ENCODE measurements at places on chromosomes 12 and 14.
A peak's percentile ranks its signal among the peaks of the same experiment; 100 is the strongest.

DNA sequence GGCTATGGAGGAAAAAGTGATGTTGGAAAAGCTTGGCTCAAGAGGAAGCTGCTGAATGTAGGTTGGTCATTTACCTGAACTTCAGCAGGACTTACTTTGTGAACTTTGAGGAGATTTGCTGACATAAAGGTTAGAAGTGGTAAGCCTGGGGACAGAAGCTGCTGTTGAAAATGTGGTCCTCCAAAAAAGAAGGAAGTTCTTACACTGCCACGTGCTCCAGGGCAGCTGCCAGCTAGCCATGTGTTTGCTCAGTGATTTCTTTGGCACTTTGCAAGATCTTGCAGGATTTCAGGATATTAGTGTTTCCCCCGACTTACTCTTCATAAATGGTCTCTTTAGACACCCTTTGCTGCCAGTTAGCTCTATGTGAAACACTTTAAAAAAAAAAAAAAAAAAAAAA lies 14.8 kb upstream of the DYRK2 start:
- no peak for DNase-seq

- DNase-seq: no peak
Measured at GRCh38 chr12:46439793-46440511, 67.4 kb upstream of the SLC38A2 start.

GRCh38 chr12:129827102-129827865 lies 76.5 kb downstream of the TMEM132D start:
- DNase-seq: no peak

DNA sequence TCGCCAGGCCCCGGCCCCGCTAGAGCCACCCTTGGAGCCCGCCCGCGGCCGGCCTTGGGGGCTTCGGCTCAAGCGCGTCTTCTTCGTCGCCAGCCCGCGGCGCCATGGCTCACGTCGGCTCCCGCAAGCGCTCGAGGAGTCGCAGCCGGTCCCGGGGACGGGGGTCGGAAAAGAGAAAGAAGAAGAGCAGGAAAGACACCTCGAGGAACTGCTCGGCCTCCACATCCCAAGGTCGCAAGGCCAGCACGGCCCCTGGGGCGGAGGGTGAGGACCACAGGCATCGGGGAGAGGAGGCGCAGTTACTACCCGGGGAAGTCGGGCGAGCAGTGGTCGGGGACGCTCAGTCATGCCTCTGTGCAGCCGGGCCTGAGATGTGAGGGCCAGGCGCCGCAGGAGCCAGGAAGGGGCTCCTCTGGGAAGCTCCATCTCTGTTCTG lies 573 bp downstream of the ARL6IP4 start:
- no peak for DNase-seq

GRCh38 chr12:71626098-71626497 lies 37.5 kb downstream of the ZFC3H1 start:
- DNase-seq: no peak

DNA sequence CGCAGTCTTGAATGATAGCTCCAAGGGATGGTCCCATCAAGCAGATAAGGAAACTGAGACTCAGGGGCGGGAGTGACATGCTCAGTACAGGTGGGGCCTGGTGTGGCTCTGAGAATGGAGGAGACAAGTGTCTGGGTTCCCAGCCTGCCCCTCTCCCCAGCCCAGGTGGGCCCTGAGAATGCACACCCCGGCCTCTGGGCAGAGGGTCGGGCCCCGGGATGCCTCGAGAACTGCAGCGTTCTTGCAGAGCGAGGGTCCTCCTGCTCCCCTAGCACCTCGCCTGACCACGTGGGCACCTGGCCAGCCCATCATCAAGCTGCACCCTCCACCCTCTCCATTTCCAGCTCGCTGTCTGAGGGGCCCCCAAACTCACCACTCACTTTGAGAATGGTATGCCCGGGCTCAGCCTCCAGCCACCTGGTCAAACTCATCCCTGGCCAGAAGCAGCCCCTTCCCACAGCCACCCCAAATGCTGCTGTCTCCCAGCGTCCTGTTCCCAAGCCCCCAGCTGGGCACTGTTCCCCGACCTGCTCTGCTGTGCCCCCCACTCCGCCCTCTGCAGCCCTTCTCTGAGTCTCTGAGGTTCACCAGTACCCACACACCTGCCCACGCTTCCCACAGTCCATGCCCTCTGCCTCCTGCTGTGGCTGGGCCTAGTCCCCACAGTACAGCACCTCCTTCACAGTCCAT lies 44.3 kb downstream of the CYP46A1 start:
- DNase-seq: no peak

- peak; percentile 42 for DNase-seq
Measured at GRCh38 chr12:105279460-105280056, 43.6 kb upstream of the APPL2 start.

Measured in CD4-positive, alpha-beta T cell treated with Interleukin-6 at 100 ng/mL for 8 hours (primary cell).